ENCODE measurements at places on chromosomes 12 and 14. TPM values are rescaled to one million over a fixed set of nuclear protein-coding genes. Genes with fewer than 3 reads are reported as not detected.

GRCh38 chr12:24447678-24448077 is 498.2 kb upstream of the SOX5 start:
- DNase-seq, result no peak

GRCh38 chr12:92828565-92828964 is 100.5 kb downstream of the EEA1 start:
- DNase-seq, result no peak

- no peak for DNase-seq
Measured at GRCh38 chr12:81705586-81705985, 53.6 kb downstream of the PPFIA2 start.

DNA sequence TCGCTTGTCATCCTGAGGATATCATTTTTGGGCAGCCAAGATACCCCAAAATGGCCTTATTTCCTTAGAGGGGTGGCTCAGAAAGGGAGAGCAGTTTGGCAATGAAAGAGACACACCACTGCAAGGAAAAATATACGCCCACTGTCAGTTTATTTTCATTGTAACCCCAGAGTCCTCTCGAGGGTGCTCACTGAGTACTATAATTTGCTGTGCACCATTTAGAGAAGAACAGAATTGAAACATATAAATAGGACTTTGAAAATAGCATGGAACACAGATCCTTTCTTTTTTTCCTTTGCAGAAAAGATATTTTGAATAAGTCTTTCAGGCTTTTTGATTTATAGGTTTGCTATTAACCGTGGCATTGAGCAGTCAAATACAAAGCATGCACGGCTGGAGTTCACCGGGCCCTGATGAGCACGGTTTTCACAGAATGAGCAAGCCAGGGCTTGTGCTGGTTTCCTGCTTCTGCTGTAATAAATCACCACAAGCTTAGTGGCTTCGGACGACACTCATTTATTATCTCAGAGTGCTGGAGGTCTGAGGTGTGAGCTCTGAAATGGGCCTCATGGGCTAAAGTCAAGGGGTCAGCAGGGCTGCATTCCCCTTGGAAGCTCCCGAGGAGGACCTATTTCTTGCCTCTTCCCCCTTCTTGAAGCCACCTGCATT is 152.3 kb downstream of the ZNF664 start:
- DNase-seq, result no peak

DNA sequence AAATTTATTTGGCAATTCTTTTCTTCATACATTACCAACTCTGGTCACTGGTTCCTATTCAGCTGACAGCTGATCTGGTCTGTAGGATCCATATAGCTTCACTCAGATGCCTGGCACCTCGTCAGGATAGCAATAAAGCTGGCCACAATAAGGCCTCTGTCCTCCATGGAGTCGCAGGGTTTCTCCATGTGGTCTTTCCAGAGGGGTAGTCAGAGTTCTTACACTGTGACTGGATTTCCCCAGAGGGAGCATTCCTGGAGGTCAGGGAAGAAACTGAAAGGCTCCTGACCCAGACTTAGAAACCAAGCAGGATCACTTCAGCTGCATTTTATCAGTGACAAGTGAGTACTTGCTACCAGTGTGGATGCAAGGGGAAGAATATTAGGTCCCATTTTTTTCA is 34.9 kb upstream of the SIX1 start:
- DNase-seq, result no peak

The BCL11B gene
- total RNA-seq, result not detected

The CAMKK2 gene
- 50.7 TPM for total RNA-seq

GRCh38 chr12:110312581-110313360 is 31.7 kb downstream of the ATP2A2 start:
- DNase-seq, result peak; percentile 71

The C12orf56 gene
- total RNA-seq, result not detected

The CAND1 gene
- 53.5 TPM for total RNA-seq

- DNase-seq, result no peak
Measured at GRCh38 chr12:12466157-12466556, 96.5 kb downstream of the DUSP16 start.

The PRB2 gene
- total RNA-seq, result not detected

DNA sequence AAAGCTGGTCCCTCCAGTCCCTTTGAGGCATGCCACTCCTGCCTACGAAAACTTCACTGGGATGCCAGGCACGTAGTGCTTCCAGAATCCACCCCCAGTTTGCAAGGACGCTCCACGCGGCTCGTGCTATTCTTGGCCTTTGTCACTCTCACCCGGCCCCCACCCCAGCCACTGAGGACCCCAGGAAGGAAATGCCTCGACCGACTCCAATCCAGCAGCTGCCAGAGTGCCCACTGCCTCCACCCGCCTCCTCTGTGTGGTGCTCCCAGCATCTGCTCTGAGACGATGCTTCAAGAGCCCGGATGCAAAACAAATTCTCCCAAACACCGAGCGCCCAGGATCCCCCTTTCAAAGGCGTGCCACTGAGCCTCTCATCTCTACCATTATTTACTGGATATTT is 123.9 kb downstream of the RFLNA start:
- DNase-seq, result no peak

- DNase-seq, result no peak
Measured at GRCh38 chr12:121600702-121601336, 20.0 kb upstream of the KDM2B start.
